ENCODE measurements at places on chromosomes 2 and 18.

GRCh38 chr18:66560094-66560493 lies 43.8 kb downstream of the CDH19 start:
- DNase-seq = no peak

- no peak for DNase-seq
Measured at GRCh38 chr2:143205106-143205764, 76.0 kb downstream of the ARHGAP15 start.

DNA sequence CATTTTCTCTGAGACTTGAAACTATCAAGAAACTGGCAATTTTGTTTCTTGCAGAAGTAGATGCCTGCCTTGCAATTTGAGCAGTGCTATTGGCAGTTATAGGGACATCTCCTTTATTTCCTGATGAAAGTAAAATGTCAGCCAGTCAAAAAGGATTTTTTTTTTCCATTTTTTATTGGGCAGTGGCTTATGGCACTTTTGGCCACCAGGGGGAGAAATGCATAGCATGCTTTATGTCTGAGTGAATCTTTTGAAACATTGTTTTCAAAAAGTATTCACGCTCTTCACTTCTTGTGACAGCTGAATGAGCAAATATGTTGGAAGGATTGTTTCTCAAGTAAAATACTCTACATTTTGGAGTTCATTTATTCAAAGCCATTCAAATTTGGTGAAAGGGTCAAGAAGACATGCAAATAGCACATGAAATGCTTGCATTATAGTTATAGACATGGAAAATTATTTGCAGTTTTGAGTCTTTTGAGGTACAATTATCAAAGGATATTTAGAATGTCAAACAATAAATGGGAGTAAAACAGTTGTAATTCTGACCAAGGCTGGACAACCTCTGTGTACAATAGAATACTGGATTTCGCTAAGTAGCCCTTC lies 491.0 kb downstream of the CDH2 start:
- no peak for DNase-seq

DNA sequence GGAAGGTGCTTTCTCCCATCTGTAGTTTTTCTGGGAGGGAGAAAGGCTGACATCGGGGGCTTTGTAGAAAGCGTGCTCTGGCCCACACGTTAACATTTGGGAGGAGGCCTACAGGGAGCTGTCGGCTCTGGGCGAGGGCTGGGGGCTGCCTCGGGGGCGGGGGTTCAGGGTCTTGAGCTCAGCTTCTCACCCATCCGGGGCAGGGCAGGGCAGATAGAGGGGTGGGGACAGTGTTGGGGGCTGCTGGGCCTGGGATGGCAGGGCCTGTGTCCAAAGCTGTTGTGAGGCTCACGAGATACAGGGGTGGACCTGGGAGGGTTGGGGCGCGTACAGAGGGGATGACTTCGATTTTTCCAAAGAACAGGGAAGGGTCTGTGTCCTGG lies 27.0 kb downstream of the NFATC1 start:
- DNase-seq = no peak

GRCh38 chr2:237652854-237653253 lies 25.5 kb downstream of the LRRFIP1 start:
- DNase-seq = no peak

DNA sequence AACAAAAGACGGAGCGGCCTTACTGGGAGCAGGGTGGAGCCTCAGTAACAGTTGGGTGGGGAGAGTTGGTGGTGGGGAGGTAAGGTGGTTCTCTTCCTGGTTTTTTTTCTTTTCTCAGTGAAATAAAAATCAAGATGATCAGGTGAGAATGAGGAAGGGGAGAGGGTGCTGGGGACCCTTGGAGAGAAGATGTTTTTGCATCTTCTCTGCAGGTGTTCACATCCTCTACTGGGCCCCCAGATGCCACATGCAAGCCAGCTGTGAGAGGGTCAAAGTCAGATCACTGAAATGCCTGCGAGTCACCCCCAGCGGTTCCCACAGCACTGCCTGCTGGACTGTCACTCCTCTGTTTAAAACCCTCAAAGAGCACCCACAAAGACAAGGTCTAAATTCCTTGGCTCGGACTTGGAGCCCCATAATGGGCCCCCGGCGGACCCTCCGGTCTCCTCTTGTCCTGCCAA lies 69.8 kb upstream of the FHL2 start:
- no peak for DNase-seq

- DNase-seq = no peak
Measured at GRCh38 chr18:47929681-47930198, 719 bp downstream of the SMAD2 start.

GRCh38 chr2:180907731-180908130 lies 72.7 kb upstream of the UBE2E3 start:
- DNase-seq = no peak

- no peak for DNase-seq
Measured at GRCh38 chr2:58131191-58132011, 84.8 kb downstream of the VRK2 start.
